COLO829 (cell line): ENCODE measurements at places on chromosomes 6 and 20.

DNA sequence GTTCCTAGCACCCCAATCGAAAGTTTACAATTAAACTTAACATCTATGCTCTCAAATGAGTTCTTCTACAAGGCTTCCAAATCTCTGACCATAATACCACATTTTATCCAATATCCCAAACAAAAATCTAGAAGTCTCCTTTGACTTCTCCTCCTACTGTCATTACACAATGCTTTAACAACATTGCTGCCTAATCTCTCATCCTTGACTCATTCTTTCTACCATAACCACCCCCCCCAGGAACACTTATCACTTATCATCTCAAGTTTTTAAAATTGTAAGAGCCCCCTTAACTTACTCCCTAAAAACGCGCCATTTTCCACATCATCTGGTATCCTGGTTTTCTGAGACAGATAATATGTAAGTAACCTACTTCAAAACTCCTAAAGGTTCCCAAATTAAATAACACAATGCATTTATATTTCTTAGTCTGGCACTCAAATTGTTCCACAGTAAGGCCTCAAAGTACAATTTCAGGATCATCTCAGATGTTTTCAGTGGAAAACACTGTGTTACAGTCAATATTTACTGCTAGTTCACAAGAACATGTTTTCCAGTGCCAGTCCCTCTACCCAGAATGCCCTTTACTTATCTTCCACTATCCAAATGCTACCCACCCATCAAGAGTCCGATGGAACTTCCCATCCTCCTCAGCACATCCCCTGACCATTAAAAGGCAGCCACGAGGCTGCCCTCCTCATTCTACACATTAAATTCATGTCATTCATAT is 308.2 kb upstream of the THEMIS start:
- no peak for DNase-seq

GRCh38 chr6:139153855-139154254 is 19.0 kb downstream of the HECA start:
- no peak for DNase-seq

GRCh38 chr20:41783423-41784208 is 165.4 kb upstream of the CHD6 start:
- DNase-seq: no peak

- DNase-seq: no peak
Observed at GRCh38 chr6:124536842-124537191, 425.4 kb upstream of the RNF217 start.

GRCh38 chr20:39504710-39505094 is 542.6 kb downstream of the DHX35 start:
- DNase-seq: no peak
